ENCODE measurements at places on chromosomes 12 and 14. TPM values are rescaled to one million over a fixed set of nuclear protein-coding genes. Genes with fewer than 3 reads are reported as not detected.

DNA sequence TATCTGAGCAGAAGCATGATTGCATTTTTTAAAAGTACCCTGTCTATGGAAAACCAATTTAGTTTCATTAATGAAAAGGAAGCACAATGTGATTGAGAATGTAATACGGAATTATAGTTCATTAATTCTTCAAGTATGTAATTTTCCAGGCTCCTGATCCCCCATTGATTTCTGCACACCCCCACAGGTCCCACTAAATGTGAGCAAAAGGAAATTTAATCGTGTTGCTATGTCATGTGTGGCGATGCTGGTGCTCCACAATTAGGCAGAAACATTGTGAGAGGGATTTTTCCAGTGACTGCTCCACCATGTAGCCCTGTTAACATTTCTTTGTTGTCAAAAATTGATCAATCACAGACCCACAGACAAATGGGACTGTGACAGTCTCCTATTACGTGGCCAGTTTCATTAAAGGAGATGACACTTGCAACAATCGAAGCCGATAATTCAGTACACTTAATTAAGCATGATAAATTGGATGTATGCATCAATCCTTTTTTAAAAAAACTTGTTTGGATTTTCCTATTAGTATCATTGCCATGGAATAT, 306.0 kb downstream of the NELL2 start:
- no peak for ATAC-seq

GRCh38 chr14:94752591-94753436, 17.1 kb downstream of the GSC start:
- no peak for ATAC-seq

DNA sequence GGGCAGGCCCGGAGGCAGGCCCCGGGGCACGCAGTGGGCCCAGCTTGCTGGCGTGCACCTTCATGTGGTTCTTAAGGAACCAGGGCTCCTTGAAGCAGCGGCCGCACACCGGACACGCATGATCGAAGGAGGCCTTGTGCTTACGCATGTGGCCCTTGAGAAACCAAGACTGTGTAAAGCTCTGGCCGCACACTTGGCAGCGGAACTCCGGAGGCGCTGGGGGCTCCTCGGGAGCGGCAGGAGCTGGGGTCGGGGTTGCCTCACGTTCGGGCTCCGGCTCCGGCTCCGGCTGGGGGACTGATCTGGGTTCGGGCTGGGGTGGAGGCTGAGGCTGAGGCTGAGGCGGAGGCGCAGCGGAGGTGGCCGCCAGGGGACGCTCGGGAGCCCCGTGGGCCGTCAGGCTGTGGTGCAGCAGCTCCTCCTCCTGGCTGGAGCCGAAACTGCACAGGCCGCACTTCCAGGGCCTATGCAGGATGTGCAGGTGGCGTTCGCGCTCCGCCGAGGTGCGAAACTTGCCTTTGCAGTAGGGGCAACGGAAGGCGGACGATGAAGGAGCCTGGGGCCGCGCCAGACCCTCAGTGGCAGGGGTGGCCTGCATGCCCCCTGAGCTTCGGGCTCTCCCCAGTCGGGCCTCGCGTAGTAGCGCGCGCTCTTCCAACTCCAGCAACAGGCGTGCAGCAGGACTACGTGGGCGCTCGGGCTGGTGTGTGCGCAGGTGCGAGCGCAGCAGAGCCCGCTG, 6.0 kb downstream of the ZNF219 start:
- no peak for ATAC-seq

DNA sequence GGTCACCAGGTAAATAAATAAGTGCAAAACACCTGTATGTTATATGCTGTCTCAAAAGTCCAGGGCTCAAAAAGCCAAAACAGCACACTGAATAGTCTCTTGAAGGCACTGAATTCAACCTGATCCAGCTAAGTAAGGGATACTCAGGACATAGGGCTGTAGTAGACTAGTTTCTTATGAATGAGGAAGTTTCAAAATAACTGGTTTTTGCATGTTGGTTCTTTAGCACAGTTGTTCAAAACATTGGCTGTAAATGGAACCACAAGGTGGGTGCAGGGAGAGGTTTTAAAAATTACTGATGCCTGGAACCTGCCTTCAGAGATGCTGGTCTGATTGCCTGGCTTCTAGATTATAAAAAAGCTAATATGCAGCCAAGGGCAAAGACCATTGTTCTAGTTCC, 34.1 kb downstream of the NDUFA12 start:
- no peak for ATAC-seq

Gene NOVA1
- 5.2 TPM for total RNA-seq

Gene MDGA2
- 12.6 TPM for total RNA-seq
